ENCODE measurements at places on chromosomes 1 and 21.

GRCh38 chr1:179016706-179017382, 8.8 kb upstream of the FAM20B start:
- no peak for DNase-seq

GRCh38 chr1:29823561-29823960, 587.2 kb downstream of the PTPRU start:
- DNase-seq: no peak

DNA sequence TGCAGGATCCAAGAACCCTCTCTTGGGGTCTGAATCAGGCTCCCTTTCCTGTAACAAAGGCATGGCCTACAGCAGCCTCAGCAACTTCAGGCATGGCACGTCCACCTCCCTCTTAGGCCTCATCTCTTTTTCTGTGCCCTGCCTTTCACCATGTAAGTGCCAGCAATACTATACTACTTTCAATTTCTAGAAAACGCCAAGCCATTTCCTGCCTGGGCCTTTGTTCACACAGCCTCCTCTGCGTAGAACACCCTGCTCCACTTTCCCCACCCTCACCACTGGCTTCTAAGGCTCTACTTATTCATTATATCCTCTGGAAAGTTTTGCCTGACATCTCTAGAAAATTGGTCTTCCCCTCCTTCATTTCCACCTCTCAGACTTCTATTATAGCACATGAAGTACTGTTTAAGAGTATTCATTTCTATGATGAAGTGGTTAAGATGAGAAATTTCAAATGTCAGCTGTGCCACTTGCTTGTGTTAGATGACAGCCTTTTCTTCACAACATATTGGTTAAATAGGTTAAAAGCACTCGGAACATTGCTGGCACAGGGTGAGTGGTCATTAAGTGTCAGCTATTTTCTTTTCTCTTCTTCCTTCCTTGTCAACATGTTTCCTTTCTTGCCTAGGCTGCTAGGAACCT, 41.6 kb upstream of the VWA5B1 start:
- no peak for DNase-seq

- DNase-seq: no peak
These were observed 6.8 kb downstream of the KCNH1 start for GRCh38 chr1:211127166-211127565.

DNA sequence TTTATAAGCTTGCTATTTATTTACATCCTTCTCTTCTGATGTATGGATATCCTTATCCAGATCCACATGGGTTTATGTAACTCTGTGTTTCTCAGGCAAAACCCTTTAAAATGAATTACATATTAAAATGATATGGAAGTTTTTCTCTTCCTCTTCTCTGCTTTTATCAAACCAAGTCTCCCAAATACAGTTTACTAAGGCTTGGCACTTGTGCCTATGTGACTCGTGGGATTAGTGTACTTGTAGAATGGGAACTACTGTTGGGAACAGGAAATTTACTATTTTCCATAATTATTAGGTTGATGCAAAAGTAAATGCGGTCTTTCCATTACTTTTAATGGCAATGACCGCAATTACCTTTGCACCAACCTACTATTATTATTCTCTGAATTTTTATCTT, 14.8 kb downstream of the SIM2 start:
- no peak for DNase-seq

DNA sequence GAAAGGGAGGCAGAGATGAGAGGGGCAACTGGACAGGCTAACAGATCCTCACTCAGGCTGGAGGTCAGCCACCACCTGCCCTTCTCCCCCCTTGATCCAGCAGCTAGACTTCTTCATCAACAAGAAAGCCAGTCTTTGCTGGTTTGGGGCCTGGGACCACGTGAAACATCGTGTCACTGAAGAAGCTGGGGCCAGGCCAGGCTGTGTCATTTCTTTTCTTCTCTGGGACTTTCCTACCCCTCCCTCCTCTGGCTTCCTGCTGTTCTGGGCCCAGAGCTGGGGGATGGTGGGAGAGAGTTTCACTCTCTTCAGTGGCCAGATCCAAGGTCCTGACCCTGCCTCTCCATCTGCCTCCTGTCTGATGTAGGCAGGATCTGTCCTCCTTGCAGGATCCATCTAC, 18.1 kb upstream of the SLC26A9 start:
- DNase-seq: no peak

DNA sequence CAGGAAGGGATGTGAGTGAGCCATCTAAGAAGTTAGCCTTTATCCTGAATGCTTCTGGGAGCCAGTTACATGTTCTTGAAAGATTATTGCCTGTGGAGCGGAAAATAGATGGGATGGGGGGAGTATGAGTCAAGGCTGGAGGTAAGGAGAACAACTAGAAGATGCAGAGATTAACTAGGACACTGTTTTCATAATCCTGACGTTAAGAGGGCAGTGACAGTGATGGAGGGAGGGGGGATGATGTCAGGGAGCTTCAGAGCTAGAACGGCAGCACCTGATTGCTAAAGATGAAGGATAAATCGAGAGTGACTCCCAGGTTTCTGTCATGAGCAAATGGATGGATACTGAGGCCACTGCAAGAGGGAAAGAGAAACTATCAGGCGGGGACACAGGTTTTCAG, 10.0 kb upstream of the RCSD1 start:
- no peak for DNase-seq

Data from activated B cell treated with CpG ODN at 0.5 μM for 24 hours (primary cell).